ENCODE measurements at places on chromosomes 3 and 15. TPM values are rescaled to one million over a fixed set of nuclear protein-coding genes. Genes with fewer than 3 reads are reported as not detected.

The BCHE gene
- 1.4 TPM for total RNA-seq

The RETNLB gene
- not detected for total RNA-seq

The CBLB gene
- 48.4 TPM for total RNA-seq

The MUC4 gene
- total RNA-seq: 0.19 TPM

The PPIP5K1 gene
- total RNA-seq: 64.6 TPM

DNA sequence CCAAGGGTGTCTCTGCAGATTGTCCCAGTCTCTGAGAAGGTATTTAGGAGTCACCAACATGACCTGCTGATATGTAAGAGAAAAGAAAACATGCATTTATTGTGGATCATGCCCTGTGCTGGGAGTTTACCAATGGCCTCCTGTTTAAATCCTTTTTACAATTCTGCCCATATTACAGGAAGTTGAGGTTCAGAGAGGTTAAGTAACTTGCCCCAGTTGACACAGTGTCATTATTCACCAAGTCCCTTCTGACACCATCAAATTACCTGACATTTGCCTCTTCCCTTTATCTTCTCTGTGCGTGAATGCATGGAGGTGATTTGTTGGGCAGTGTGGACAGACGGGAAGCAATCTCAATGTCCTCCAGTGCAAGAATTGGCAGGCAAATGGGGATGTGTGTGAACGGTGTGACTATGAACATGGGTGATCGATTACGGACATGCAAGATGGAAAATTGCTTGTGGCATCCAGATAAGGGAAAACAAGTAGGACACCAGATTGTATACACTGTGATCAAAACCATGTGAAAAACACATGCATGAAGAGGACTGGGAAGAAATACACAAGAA, 27.3 kb downstream of the ZNF710 start:
- peaks cover 7% of the 10 kb centered on the region for H3K4me1 ChIP-seq
- no peak overlapping the region for H3K27ac ChIP-seq
- H3K4me3 ChIP-seq: no peak overlapping the region
- H3K36me3 ChIP-seq: no peaks in the 10 kb centered on the region
- H3K27me3 ChIP-seq: no peaks in the 10 kb centered on the region

DNA sequence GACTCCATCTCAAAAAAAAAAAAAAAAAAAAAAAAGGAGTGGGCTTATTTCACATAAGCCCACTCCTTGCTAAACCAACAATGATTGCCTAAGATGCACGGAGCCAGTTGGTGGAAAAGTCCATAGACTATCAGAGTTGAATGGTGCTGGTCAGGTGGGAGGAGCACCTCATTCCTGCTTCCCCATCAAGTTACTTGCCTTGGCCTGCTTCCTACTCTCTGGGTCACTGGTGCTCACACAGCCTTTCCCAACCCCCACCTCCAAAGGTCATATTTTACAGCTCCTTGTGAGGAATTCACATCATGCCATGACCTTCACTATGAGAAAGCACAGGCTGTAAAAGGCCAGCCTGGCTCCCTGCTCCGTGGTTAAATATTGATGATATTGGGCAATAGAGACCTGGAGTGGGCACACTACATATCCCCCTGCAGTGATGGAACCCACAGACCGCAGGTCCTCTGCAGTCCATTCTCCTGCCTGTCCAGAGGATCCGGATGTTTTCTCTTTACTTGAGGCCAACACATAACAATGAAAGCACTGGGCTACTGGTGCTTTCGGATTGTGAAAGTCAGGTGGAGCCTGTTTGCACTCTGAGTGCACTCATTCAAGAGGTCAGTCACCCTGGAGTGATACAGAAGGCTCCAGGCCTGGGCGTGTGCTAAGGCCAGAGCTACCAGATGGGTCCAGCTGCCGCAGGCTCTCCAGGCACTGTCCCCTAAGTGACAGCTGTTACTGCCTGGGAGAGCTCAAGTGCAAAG, at the start of gene SLC51B:
TSS of gene SLC51B (plus strand) at position 664 of the 758 bp plus-strand sequence. CDS start 4,618 bp downstream, outside the sequence.
- no peaks in the 10 kb centered on the region for H3K36me3 ChIP-seq
- H3K27me3 ChIP-seq: no peaks in the 10 kb centered on the region
- H3K4me1 ChIP-seq: peaks cover 5% of the 10 kb centered on the region
- peak within 1 kb of the TSS; percentile 84 for H3K27ac ChIP-seq
- peak; percentile 82 for DNase-seq
- H3K4me3 ChIP-seq: peak within 1 kb of the TSS; percentile 65

The SH2D7 gene
- not detected for total RNA-seq

The ZNF860 gene
- total RNA-seq: 5.9 TPM

GRCh38 chr15:51163843-51164242, 69.1 kb upstream of the TNFAIP8L3 start:
- H3K4me1 ChIP-seq: no peaks in the 10 kb centered on the region
- H3K4me3 ChIP-seq: no peak overlapping the region
- DNase-seq: no peak
- no peaks in the 10 kb centered on the region for H3K36me3 ChIP-seq
- H3K27me3 ChIP-seq: no peaks in the 10 kb centered on the region

The CEP19 gene
- 1.5 TPM for total RNA-seq

GRCh38 chr3:134494495-134494894, 8.6 kb downstream of the CEP63 start:
- H3K27me3 ChIP-seq: no peaks in the 10 kb centered on the region
- no peak overlapping the region for H3K4me3 ChIP-seq
- H3K27ac ChIP-seq: no peak overlapping the region
- H3K4me1 ChIP-seq: no peaks in the 10 kb centered on the region
- H3K36me3 ChIP-seq: no peaks in the 10 kb centered on the region
- no peak for DNase-seq

GRCh38 chr15:90763366-90764099, 46.4 kb downstream of the BLM start:
- H3K4me1 ChIP-seq: no peaks in the 10 kb centered on the region
- DNase-seq: no peak
- no peak overlapping the region for H3K27ac ChIP-seq

DNA sequence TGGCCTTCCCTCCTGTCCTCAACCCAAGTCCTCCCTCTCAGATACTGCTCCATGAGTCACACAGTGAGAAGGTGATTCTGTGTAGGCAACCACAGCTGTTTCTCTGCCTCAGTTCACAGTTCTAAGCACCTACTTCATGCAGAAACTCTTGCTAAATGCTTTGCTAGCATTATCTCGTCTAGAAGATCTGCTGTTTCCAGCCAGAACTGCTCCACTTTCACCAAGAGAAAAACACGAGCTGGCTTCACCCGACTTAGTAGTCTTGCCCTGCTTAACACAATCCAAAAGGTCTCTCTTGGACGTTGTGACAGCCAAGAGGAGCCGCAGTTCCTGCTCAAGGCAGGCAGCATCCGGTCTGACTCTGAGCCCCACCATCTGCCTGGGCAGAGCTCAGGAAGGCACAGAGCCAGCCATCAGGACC, 272.1 kb downstream of the UACA start:
- no peak for DNase-seq
- no peaks in the 10 kb centered on the region for H3K27me3 ChIP-seq
- no peaks in the 10 kb centered on the region for H3K4me1 ChIP-seq
- H3K36me3 ChIP-seq: no peaks in the 10 kb centered on the region
- no peak overlapping the region for H3K27ac ChIP-seq
- H3K4me3 ChIP-seq: no peak overlapping the region

GRCh38 chr15:35533130-35534110, 12.5 kb downstream of the DPH6 start:
- no peaks in the 10 kb centered on the region for H3K36me3 ChIP-seq
- peaks cover 3% of the 10 kb centered on the region for H3K4me1 ChIP-seq
- no peak overlapping the region for H3K4me3 ChIP-seq
- DNase-seq: no peak
